ENCODE measurements at places on chromosomes 4 and X. TPM values are rescaled to one million over a fixed set of nuclear protein-coding genes. Genes with fewer than 3 reads are reported as not detected.

SORCS2 gene
- not detected for total RNA-seq

COX18 gene
- total RNA-seq = 32.5 TPM

PRDM8 gene
- 0.33 TPM for total RNA-seq

FABP2 gene
- not detected for total RNA-seq

IQCM gene
- total RNA-seq = not detected

XG gene
- total RNA-seq = 0.60 TPM

PLS3 gene
- total RNA-seq = 457 TPM

FHIP1A gene
- total RNA-seq = 0.59 TPM

VCX3A gene
- not detected for total RNA-seq

HHIP gene
- 217 TPM for total RNA-seq

ERCC6L gene
- total RNA-seq = 4.7 TPM

SH3TC1 gene
- 145 TPM for total RNA-seq

ART3 gene
- total RNA-seq = not detected

TLR1 gene
- 6.5 TPM for total RNA-seq

TRIM61 gene
- total RNA-seq = not detected

GCNA gene
- 2.3 TPM for total RNA-seq

ARHGAP6 gene
- 0.86 TPM for total RNA-seq

SLC10A7 gene
- total RNA-seq = 6.9 TPM

CCNA2 gene
- total RNA-seq = 110 TPM

GAB3 gene
- total RNA-seq = 6.0 TPM

COX7B gene
- 450 TPM for total RNA-seq

GPR119 gene
- not detected for total RNA-seq

FOXR2 gene
- not detected for total RNA-seq

RADX gene
- 0.07 TPM for total RNA-seq

SLC16A2 gene
- total RNA-seq = 1.3 TPM

PDHA1 gene
- 169 TPM for total RNA-seq

POU4F2 gene
- total RNA-seq = not detected

BCLAF3 gene
- 3.2 TPM for total RNA-seq

CSAG3 gene
- not detected for total RNA-seq

CHRDL1 gene
- total RNA-seq = not detected

CLTRN gene
- total RNA-seq = not detected

PASD1 gene
- not detected for total RNA-seq

TMEM35A gene
- total RNA-seq = 3.1 TPM

CCNB3 gene
- 0.20 TPM for total RNA-seq

TBC1D8B gene
- 5.3 TPM for total RNA-seq

EVC gene
- 33.4 TPM for total RNA-seq

S100P gene
- total RNA-seq = 0.07 TPM

RELL1 gene
- 291 TPM for total RNA-seq

ADRA2C gene
- total RNA-seq = not detected

NPY2R gene
- total RNA-seq = not detected

ZAR1 gene
- not detected for total RNA-seq

AFM gene
- not detected for total RNA-seq

NWD2 gene
- not detected for total RNA-seq

DCAF8L2 gene
- total RNA-seq = not detected

MTNR1A gene
- not detected for total RNA-seq

TRO gene
- 7.2 TPM for total RNA-seq

APOOL gene
- total RNA-seq = 8.9 TPM
